Stimulated activated CD8-positive, alpha-beta memory T cell treated with anti-CD3 and anti-CD28 coated beads, Interleukin-7, amount 100 ng/mL, for 1 hour (primary cell): ENCODE measurements at places on chromosomes 11 and 22.

- DNase-seq = no peak
Measured at GRCh38 chr11:12375720-12376119, 1.7 kb upstream of the PARVA start.

DNA sequence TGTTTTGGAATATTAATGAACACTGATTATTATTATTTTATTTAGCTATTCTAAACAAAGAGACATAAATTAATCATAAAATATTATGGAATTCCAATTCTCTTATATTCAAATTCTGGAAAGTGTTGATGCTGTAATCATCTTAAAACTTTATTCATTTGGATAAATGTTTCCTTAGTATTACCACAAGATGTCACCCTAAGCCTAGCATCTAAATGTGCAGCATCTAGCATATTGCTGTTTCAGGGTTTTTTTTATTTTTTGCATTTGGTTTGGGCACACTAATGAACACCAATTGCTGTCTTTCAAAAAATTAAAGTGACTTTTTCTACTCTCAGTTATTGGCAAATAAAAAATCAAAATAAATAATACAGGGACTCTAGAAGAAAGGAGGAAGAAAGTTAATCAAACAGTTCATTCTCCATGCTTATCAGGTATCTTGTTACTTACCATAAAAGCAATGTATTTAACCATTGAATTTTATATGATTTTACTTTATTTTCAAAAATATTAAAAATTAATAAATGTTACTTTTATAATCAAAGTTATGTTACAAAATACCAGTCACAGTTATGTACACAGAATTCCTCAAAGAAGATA, 31.8 kb downstream of the DLG2 start:
- no peak for DNase-seq

DNA sequence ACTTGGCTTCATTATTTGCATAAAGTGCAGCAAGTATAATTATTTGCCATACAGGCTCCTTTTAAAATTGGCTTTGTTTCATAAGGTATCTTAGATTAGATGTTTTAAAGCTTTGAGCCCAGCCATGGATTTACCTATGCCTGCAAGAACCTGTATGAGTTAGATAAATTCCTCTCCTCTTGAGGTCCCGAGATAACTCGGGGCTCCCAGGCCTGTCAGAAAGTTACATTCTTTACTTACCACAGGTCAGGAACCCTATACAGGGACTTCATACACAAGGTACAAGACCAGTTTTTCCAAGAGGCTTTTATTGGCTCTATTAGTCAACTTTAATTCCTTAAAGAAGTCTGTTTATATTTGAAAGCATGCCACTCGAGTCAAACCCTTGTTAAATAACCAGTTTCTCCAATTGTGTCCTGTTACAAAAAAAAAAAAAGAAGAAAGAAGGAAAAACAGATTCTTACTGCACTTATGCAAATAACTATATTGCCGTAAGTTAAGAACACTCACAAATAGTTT, 2.3 kb upstream of the C1QTNF6 start:
- no peak for DNase-seq

DNA sequence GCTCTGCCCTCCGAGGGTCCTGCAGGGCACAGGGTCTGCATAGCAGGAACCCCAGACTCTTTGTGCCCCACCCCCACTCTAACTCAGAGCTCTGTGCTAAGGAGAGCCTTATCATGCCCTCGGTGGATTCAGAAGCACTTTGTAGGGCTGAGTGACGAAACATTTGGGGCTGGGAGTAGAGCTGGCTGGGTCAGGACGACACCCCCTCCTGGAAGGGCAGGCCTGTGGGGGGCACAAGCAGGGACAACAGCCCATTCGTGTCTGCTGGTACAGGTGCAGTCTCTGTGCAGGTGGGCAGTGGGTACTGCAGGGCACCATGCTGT, 8.9 kb downstream of the APOBEC3A start:
- no peak for DNase-seq

DNA sequence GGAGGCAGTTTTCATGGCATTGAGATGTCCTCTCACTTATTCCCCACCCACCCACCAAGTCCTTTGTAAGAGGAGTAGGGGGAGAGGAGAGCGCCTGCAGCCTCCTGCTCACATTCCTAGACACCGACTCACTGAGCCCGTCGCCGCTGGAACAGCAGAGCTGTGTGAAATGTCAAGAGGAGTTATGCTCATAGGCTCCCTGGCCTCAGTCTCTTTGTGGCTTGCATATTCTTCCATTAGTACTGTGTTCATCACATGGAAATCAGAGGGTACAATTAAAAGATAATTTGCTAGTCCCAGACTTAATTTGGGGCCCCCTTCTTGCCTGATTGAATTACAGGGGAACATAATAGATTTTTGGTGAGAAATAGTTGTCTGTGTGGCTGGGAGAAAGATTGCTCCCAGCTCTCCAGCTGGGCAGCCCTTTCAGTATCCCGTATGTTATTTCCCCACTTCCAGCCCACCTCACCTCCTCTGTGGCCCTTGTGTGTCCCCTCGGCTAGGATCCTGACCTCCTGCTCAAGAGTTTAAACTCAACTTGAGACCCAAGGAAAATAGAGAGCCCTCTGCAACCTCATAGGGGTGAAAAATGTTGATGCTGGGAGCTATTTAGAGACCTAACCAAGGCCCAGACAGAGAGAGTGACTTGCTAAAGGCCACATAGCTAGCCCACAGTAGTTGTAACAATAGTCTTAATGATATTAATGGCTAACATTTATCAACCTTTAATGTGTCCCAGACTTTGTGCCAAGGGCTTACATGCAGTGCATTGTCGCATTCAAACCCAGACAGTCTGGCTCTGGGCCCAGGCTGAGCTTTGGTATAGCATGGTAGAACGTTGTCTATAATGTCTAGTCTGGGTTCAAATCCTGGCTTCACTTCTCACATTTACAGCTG, 32.2 kb downstream of the LIMK2 start:
- no peak for DNase-seq

- DNase-seq = no peak
Measured at GRCh38 chr22:38027487-38027886, 29.7 kb upstream of the PICK1 start.

- DNase-seq = peak; percentile 41
Measured at GRCh38 chr22:24503137-24503842, 8.2 kb downstream of the UPB1 start.

DNA sequence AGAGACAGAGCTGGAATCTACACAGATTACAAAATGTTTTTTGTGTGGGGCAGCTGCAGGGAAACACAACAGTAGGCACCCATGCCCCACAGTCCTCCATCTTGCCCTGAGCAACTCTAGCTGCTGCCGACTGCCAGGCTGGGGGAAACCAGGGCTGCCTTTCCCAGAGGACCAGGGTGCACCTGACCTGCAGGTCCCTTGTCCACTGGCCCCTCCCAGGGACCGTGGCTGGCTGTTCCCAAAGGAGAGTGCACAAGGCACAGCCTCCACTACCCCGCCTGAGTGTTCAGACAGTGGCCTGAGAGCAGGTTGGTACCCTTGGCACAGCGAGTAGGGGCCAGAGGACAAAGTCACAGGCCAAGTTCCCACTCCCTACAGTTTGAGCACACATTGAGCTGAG, 181.8 kb downstream of the BARX2 start:
- DNase-seq = no peak

GRCh38 chr22:26806445-26807175, 149.2 kb downstream of the MIAT start:
- DNase-seq = no peak

GRCh38 chr22:44270556-44270880, 42.2 kb downstream of the SHISAL1 start:
- DNase-seq = no peak

DNA sequence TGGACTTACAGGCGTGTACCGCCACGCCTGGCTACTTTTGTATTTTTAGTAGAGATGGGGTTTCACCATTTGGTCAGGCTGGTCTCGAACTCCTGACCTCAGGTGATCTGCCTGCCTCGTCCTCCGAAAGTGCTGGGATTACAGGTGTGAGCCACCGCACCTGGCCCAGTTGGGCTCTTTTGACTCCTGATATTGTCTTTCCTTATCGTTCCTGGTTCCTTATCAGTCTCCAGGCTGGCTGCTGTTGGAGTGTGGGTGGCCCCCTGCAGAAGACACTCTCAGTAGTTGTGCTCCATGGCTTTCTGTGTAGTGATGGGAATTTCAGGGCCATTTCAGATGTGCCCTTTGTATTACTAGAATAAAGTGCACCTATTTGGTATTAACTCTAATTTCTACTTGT, 55.3 kb downstream of the C22orf31 start:
- no peak for DNase-seq

GRCh38 chr11:65529475-65530156, 4.7 kb downstream of the SCYL1 start:
- no peak for DNase-seq

GRCh38 chr11:83023410-83023809, 48.3 kb downstream of the RAB30 start:
- DNase-seq = no peak

GRCh38 chr11:69337211-69337721, 43.3 kb downstream of the MYEOV start:
- no peak for DNase-seq

DNA sequence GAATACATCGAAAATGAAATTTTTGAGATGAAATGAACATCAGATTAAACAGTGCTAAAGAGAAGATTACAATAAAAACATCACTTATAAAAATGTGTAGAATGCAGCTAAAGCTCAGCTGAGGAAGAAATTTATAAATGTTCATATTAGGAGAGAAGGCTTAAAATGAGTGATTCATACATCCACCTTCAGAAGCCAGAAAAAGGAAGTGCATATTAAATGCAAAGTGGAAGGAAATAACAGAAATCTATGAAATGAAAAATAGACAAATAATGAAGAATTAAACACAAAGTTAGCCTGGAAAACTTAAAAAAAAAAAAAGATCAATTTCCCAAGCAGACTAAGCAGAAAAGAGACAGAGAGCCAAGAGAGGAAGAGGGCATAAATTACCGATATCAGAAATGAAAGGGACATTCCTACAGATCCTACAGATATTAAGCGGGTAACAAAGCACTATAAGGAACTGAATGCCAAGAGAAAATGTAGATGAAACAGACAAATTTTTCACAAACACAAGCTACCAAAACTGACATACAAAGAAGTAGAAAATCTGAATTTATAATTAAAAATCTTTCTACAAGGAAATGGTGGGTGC, 7.2 kb upstream of the MOB2 start:
- DNase-seq = no peak

DNA sequence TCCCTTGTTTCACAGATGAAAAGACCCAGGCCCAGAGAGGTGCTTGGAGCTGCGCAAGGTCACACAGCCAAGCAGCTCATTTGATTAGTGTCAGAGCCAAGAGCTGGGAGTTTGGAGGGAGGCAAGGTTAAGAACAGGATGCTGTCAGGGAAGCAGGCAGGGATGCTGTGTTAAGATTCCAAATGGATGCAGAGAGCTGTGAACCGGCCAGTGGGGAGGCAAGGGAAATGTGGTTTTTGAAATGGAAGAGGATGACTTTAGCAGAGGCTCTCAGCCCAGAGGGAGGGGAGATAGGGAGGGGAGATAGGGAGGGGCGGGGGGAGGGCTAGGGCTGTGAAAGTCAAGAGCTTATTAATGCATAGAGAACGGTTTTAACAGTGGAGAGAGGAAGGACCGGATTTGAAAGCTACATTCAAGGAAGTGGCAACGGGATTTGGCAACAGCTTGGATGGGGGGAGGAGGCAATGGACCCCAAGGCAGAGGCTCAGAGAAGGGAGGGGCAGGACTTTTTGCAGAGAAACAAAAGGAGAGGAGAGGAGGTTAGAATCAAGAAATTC, 13.0 kb downstream of the RTN4RL2 start:
- DNase-seq = no peak

GRCh38 chr11:35257281-35257680, 118.3 kb downstream of the CD44 start:
- no peak for DNase-seq

- DNase-seq = no peak
Measured at GRCh38 chr22:37123649-37124048, 14.1 kb upstream of the TMPRSS6 start.

- DNase-seq = no peak
Measured at GRCh38 chr11:35742707-35743454, 80.3 kb downstream of the TRIM44 start.

DNA sequence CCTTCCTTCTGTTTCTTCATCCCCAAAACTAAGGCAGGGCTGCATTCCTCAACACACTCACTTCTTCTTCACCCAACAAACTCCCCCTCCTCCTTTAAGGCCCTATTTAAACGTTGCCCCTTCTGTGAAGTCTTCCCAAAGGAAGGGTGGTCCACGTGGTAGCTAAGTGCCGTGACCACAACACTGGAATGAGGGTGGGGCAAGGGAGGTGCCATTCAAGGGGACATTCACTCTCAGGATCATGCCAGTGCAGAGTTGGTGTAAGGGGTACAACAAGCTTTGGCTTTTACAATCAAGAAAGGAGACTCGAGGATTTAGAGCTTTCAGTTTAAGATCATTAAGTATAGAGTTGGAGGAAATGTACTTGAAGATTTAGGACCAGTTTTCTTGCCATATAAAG, 8.0 kb upstream of the MS4A10 start:
- no peak for DNase-seq
